ENCODE measurements at places on chromosomes 7 and 10.

- DNase-seq, result no peak
Observed at GRCh38 chr7:42763137-42763551, 148.7 kb downstream of the C7orf25 start.

GRCh38 chr10:120503689-120504088, 46.7 kb downstream of the PLPP4 start:
- no peak for DNase-seq

- DNase-seq, result no peak
Observed at GRCh38 chr10:108425283-108425964, 1260.9 kb upstream of the SORCS1 start.

- no peak for DNase-seq
Observed at GRCh38 chr7:98358706-98359105, 42.2 kb downstream of the BAIAP2L1 start.

DNA sequence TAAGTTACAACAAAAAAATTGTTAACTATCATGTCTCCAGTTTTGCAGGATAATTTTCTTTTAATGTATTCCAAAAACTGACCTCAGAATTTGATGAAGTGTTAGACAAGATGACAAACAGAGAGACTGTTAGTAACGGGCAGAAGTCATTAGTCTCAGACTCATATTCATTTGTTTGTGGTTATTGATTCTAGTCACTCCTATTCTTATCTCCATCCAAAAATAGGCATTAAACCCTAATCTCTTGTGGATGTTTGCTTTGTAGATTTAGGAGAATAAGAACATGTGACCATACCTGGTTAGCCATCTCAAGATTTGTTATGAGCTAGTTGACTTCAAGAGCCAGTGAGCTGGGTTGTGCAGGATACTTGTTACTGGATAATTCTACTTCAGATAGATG, 261.1 kb downstream of the AUTS2 start:
- DNase-seq, result no peak

GRCh38 chr10:44004913-44005787, 356.5 kb upstream of the ZNF32 start:
- DNase-seq, result no peak

GRCh38 chr7:17056491-17057142, 174.8 kb upstream of the AGR3 start:
- no peak for DNase-seq

DNA sequence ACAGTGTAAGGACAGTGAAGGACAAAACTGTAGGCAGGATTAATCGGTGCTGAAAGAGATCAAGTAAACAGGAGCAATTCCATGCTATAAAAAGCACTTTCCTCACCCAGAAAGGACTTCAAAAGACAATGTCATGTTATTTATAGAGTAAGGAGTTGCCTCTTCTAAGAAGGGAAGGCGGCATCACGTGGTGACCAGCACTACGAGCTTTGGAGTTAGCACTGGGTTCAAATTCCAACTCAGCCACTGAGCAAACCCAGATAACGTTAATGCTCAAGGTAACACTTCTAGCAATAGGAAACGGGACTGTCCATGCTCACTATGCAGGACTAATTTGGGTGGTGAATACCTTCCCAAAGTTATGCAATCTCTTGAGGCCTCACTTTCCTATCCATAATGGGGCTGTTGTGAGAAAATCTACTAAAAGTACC, 715 bp upstream of the PANK1 start:
- DNase-seq, result no peak

GRCh38 chr7:55237156-55237893, 127.8 kb upstream of the LANCL2 start:
- DNase-seq, result no peak

DNA sequence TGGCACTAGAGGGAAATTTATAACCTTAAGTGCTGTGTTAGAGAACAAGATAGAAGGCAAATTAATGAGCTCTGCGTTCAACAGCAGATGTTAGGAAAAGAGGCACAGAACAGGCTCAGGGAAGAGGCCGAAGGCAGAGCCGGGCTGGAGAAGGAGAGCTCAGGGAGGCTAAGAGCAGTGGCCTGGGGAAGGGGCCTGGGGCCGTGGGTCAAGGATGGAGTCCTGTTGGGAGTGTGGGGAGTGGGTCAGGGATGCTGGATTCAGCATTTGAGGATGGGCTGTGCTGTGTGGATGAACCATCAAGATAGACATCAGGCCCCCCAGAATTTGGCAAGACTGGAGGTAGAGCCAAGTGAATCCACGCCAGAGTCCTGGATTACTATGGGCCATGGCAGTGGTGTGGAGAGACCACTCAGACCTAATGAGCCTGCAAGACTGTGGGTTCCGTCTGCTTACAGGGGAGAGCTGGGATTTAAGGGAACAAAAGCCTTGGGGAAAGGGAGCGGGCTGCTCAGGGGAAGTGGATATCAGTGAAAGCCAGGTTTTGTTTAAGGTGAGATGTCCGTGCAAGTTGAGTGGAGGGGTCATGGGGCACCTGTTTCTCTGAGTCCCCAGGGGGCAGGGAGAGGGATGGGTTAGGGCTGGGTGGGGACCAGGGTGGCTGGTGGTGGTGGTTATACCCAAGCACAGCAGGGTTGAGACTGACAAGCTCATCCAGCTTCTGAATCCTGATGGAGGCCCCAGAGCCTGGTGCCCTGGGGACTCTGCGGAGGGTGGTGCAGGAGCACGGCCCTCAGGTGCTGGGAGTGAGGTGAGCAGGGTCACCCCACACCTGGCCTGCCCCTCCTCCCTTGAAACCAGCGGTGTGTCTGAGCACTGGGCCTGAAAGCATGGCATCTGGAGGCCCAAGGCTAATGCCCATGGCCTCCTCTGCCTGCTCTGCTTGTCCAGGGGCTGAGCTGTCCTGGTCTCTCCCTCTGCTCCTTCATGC, 101.7 kb downstream of the BMS1 start:
- no peak for DNase-seq

DNA sequence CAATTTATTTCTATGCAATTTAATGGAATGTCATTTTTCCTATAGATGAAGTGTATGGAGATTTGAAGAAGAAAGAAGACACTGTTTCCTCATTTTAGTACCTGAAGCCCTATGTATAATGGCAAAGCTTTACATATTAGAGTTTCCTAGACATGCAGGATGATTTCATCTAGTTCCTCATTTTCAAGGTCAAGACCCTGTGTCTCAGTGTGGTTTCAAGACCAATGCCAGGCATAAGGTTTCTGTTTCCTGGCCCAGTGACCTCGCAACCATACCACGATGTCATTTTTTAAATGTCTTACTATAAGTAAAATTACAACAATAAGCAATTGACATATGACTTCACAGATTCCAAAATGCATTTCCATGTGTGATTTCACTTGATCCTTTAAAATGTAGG, 336.5 kb upstream of the PRKCQ start:
- no peak for DNase-seq

DNA sequence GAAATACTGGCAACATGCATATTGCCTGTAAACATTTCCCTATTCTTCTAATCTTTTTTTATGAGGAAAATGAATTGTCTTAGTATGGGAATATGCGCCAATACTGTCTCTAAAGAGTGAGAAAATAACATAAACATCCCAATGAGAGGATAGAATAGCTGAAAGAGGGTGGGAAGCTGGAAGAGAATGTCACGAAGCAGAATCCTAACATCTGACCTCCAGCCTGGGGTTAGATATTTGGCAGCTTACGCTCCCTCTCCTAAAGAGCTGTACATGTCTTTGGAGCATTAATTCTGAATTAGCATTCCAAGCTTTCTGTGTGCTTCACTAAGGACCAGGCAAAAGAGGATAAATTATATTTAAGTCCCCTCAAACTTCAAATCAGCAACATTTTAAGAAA, 31.6 kb upstream of the SLC16A12 start:
- DNase-seq, result no peak

- DNase-seq, result peak; percentile 62
Observed at GRCh38 chr7:32588657-32589056, 93.4 kb downstream of the AVL9 start.

- DNase-seq, result no peak
Observed at GRCh38 chr10:101760510-101760909, 15.4 kb downstream of the FGF8 start.

DNA sequence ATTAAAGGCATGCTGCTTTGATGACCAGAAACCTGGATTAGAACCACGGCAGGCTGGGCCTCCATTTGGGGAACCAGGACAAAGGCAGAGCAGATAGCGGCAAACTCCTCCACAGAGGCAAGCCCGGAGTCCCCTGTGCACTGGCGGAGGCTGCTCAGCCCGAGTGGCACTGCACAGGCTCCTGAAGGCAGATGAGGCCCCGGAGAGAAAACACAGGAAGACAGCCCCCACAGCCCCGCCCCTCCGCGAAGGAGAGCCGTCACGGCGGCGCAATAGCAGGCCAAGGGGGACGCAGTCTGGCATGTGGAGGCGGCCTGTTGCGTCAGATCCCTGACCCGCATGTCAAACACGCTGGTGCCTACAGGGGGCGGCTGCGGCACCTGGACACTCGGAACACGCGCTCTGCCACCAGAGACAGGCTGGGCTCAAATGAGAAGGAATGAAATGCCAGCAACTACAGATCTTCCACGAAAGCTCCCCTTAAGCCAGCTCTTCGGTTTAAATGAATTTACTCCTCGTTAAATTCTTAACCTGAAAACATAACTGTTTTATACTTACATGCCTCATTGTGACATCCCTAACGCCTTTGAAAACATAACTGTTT, 128.5 kb downstream of the MAD1L1 start:
- peak; percentile 99 for DNase-seq

DNA sequence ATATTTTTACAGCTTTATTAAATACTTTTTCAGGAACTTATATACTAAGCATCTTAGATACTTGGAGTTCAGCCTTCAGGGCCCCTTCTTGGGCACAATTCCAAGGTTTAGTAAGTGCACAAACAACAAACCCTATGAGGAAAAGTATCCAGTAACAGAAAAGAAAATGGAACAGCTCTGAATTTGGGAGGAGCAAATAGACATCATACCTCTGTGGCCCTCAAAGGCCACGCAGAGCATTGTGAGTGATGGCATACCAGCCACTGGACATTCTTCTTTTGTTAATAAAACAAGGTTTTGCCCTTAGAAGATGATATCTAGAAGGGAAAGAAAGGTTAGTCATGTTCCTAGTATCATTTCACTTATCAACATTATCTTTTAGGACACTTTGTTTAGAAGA, 46.0 kb downstream of the ST7 start:
- no peak for DNase-seq

GRCh38 chr10:125979976-125980375, 83.6 kb downstream of the FANK1 start:
- DNase-seq, result no peak

DNA sequence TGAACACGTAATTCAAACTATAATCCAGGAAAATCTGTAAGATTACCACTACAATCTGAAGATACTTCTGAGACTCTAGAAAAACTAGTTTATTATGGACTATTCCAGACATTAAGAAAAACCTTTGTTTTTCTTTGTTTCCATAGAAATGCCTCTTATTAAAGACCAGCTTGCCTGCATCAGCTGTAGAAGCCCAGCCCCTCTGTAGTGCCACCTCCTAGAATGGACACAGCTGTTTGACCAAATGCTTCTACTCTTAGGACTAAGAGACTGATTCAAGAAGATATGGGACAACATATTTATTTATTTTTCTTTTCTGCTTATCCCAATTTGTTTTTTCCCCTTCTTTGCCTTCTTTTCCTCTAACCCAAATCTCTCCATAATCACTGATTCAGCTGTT, 93.8 kb downstream of the CXCL12 start:
- DNase-seq, result no peak

DNA sequence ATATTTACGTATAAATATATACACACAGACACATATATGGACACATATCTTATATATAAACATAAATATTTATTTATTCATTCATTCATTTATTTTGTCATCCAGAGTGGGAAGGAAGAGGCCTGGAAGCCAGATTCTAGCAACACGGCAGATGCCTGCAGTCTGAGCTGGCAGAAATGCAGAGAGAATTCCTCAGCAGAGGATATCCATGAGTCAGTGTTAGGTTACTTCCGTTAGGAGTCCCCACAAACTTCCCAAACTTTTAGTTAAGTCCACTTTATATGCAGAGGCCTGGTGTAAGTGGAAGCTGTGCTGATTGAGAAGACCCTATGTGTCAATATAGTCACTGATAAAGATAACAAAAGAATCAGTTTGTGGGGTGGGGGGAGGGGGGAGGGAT, 89.6 kb downstream of the PPP1R17 start:
- peak; percentile 74 for DNase-seq
